Femur (tissue), 1 donor: ENCODE measurements at places on chromosomes 3 and 15.

DNA sequence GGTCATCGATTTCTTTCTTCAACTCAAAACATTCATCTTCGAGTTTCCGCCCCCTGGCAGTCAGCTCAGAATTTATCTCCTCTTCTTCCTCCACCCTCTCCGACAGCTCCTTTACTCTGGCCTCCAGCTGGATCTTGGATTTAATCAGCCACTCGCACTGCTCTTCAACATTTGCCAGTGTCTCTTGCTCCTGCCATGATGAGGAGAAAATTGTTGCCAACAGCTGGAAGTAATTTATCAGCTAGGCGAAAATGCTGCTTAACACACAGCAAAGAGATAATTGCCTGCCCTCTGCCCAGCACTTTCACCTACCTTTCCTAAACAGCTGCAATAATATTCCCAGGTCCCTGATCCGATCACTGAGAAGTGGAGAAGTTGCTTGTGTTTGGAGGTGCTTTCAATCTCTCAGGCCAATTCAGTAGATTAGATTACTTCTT is 69.3 kb downstream of the MYH15 start:
- DNase-seq: peak; percentile 36

GRCh38 chr3:67386451-67386850 is 268.0 kb downstream of the SUCLG2 start:
- no peak for DNase-seq

GRCh38 chr15:41983621-41984571 is 11.5 kb upstream of the EHD4 start:
- peak; percentile 11 for DNase-seq

DNA sequence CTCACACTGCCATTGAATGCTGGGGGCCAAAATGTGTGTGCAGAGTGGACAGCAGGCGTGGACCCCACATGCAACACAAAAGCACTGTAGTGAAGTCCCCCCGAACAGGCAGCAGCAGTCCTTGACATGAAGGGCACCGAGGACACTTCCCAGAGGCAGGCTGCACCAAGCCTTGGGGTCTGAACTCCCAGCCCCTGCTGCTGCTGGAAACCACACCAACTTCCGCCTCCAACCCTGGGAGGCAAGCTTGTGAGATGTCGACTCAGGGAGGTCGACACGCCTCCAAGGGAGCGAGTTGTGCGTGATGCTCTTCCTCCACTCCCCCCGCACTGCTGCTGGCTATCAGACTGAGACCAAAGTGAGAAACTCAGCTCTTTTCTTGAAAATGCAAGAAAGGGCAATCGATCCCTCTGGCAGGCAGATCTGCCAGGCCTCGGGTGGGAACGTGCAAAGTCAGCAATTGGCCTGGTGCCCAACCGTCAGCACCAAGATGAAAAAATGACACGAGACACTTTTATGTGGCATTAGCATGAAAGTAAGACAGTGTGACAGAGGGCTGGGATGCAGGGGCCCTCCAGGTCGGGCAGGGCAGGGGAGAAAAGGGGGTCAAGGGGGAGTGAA is 43.6 kb downstream of the WHAMM start:
- no peak for DNase-seq

DNA sequence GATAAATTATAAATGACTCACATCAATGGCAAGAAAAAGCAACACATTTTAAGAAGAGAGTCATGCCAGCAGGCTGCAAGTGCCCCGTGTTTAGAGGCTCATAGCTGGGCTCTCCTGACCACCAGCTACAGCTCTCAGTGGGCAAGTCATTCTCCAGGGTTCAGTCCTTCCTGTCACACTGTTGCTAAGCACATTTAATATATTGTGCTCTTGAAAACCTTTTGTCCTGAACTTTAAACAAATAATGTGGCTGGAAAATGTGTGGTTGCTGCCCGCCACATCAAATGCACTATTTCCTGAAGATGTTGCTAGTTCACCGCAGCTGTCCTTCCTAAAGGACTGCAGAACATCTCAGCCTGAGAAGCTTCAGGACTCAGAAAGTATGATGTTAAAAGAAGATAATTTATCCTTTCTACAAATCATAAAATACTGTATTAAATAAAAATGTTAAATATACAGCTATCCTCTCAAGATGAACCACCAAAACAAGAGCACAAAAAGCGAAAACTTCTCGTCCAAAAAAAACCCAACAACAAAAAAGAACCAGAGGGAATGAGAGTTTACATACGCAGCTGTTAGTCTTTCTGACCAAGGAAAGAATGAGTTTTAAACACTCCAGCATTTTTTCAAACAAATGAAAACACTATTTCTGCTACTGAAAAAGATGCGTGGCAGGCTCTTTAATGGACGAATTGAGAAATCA is 951 bp downstream of the TARS3 start:
- peak; percentile 46 for DNase-seq

DNA sequence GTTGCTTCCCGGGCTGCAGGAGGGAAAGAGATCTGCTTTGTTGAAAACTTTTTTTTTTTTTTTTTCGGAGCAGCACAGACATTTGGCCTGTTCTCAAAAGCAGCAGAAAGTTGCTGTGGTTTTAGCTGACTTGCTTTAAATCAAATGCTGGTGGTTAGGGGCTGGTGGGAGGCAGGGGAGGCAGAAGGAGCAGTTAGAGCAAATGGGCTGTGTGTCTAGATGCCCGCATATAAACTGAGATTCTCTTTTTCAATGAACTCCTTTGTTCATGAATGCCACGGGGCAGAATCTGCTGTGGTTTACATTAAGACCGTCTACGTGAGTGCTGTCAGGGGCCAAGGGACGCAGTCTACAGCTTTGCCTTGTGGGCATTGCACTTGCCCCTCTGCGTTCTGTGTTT is 95.9 kb downstream of the FLNB start:
- peak; percentile 57 for DNase-seq

- DNase-seq: no peak
Observed at GRCh38 chr3:127214975-127215374, 22.0 kb downstream of the PRR23E start.

DNA sequence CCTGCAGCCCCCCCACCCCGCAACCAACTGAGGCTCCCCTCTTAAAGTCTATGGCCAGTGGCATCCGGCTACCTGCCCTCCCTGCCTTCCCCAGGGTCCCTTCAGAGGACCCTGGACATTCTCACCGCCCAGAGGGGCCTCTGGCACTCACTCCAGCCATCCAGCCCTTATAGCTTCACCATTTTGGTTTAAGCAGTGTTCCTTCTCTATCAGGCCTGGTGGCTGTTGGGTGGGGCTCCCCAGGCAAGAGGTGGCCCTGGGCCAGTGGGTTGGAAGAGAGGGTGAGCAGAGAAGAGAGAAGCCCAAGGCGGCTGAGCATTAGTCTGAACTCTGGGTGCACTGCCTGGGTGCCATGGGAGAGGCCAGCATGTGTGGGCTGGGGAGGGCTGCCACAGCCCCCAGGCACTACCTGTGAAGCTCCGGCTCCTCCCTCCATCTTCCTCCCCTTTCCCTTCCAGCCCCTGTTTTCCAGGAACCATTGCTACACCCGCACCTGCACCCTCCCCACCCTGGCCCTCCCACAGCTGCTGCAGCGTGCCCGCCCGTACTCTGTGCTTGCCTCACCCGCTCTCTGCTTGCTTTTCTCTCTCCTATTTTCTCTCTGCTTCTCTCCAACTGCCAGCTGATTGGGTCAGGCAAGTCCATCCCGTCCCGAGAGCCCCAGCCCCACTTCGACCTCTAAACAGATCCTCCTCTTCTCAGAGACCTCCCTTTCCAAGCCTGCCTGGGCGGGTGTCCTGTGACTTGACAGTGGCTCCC is 168.2 kb downstream of the TBC1D2B start:
- DNase-seq: peak; percentile 14
